ENCODE measurements at places on chromosomes 1 and 21.

DNA sequence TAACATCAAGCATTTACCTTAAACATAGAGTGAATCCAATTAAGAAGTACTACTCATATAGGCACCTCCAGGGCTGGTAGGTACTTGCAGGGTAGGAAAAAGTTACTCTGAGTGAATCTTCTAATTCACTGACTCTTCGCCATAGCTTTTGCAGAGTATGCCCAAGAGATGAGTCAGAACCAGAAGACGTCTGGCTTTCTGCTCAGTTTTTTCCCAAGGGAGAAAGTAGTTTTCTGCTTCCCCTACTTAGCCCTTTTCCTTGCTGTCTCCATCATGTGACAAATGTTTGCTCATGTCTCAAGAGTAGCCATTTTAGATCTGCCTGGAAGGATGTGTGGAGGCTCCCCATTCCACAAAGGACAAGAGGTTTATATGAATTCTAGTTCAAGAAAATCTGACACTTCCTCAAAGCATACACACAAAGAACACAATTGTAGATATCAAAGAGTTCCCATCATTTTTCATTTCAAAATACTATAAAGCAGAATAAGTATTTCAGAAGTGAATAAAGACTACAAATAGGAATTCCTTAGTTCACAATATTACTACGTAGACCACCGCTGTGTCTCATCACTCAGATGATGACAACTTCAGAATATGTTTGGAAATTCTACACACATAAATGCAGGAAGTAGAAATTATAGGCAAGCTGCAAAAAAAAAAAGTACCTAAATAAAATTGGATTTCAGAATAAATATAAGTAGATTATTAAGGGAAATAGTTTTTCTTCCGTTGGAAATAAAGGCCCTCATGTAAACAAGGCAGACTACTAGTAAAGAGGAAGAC is 98.5 kb downstream of the ASH1L start:
- DNase-seq: no peak

GRCh38 chr1:63822540-63822939 is 48.7 kb downstream of the ROR1 start:
- no peak for DNase-seq

GRCh38 chr1:227735539-227736285 is 477 bp downstream of the SNAP47 start:
- no peak for DNase-seq

DNA sequence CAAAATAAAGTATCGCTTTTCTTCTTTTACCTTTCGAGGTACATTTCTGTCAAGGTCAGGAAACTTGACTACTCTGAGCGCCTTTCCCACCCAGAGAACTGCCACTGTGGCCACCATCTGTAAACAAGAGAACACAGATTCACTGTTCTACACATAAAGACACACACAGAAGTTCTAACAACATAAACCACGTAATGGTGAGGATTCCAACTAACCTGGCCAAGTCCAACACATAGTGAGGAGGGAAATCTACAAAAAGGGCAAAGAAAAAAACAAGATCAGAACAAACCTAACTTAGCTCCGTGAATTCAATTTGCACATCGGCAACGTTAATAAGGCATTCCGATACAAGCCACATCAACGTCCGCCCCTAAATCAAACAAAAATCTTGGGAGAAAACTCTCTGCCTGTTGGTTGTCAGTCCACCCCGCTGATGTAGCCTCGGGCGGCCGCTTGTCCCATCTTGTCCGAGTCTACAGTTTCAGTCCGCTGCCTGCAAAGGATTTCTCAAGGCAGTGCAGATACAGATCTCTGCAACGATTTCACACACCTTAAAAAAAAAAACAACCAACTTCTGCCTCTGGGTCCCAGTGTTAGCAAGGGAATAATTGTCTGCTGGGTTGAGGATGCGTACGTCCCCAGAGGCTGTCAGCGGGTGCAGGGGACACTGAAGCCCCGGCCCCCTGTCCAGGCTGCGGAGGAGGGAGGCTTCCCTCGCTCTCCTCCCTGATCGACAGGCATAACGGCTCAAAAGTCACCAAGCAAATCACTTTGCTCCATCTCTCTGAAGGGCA is 1.0 kb downstream of the SLC35D1 start:
- DNase-seq: peak; percentile 66

- DNase-seq: no peak
These were observed 142.3 kb upstream of the TMPRSS15 start for GRCh38 chr21:18545908-18546307.

GRCh38 chr1:87723193-87723592 is 394.5 kb downstream of the LMO4 start:
- DNase-seq: no peak

- DNase-seq: no peak
These were observed 321.3 kb downstream of the CAMTA1 start for GRCh38 chr1:7106442-7107108.

DNA sequence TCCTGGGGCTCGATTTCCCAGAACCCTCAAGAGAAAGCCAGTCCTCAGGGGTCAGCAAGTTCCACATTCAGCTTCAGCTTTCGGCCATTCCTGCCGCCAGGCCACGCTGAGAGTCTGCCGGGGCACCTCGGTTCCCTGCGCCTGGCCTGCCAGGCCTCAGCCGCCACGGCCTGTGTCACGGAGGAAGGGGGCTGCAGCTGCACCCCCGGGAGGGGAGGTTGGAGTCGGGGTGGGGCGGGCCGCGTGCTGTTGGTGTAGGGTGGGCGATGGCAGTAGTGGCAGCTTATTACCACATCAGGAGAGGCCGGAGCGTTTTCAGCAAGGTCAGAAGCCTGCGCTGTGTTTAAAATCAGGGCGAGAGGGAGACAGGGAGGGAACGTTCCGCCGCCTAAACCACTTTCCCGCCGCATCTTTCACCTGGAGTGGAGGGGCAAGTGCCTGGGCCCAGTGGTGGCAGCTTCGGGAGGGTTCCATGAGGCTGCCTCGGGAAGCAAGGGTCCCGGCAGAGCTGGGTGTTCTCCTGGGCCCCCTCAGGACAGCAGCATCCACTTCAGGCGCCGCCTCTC is 68.5 kb upstream of the TRAPPC10 start:
- DNase-seq: no peak

- DNase-seq: no peak
These were observed 44.3 kb upstream of the PLXNA2 start for GRCh38 chr1:208288495-208288894.

DNA sequence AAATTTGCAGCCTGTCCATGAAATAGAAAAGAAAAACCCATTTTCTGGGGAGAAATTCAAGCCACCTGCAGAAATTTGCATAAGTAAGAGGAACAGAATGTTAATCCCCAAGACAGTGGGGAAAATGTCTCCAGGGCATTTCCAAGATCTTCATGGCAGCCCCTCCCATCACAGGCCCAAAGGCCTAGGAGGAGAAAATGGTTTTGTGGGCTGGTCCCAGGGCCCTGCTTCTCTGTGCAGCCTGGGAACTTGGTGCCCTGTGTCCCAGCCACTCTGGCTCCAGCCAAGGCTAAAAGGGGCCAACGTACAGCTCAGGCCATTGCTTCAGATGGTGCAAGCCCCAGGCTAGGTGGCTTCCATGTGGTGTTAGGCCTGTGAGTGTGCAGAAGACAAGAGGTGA is 155.6 kb downstream of the PRDM2 start:
- no peak for DNase-seq

DNA sequence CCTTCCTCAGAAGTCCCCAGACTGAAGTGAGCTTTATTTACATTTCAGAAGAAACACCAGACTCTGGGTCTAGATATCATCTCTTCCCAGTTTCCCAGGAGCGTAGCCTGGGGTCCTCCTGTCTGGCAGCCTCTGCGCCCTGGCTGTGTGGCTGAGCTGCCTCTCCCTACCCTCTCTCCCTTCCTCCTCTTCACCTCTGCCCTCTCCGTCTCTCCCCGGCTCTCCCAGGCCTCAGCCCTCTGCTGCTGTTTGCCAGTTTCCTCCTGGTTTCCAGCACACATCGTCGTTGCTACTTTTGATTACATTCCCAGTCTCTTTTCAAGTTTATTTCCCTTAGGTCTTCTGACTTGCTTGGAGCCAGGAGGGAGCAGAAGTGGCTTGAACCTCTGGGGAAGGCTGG is 91.1 kb upstream of the DISP3 start:
- DNase-seq: no peak

DNA sequence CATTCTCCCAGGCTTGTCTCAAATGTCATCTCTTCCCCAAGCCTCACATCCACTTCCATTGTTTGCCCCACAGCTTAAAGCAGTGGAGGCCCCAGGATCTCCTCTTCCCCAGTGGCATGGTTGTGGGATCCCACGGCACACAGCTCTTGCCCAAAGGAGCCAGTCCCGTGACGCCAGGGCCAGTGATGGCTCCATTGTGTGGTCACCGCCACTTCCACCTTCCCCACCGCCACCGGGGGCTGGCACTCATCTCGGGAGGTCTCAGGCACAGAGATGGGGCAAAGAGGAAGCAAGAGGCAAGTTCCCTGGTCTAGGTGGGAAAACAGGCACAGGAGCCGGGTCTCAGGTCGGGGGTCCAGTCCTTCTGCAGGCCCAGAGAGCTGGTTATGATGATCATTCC is 22.9 kb upstream of the ALDH4A1 start:
- no peak for DNase-seq

DNA sequence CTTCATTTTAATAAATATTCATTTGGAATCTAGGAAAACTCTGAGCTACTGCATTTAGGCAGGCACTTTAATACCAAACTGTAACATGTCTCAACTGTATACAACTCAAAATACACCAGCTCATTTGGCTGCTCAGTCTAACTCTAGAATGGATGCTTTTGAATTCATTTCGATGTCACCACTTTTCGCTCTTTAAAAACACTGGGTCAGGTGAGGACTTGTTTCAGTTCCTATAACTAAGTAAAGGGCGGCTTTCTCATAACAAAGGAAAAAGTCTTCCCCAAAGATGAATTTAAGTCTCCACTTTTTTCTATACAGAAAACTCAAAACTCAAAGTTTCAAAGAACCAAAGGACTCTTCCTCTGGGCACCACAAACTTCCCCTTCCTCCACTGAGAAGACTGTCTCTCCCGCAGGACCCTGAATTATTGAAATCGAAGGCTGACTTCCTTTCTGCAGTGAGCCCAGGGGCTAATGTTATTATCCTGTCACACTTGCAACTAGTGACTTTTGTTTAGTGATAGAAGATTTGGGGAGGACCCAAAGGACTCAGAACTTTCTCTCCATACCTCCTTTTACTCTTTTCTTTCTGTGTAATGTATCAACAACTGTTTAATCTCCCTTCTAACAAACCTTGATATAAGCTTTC is 9.7 kb upstream of the DHX9 start:
- peak; percentile 31 for DNase-seq

- DNase-seq: no peak
These were observed 21.4 kb upstream of the LBR start for GRCh38 chr1:225449261-225449660.

- peak; percentile 73 for DNase-seq
These were observed 55.5 kb downstream of the FOXO6 start for GRCh38 chr1:41416552-41417334.

GRCh38 chr1:38153066-38153777 is 106.6 kb upstream of the POU3F1 start:
- no peak for DNase-seq

GRCh38 chr1:66770694-66771093 is 18.4 kb downstream of the DYNLT5 start:
- DNase-seq: no peak

DNA sequence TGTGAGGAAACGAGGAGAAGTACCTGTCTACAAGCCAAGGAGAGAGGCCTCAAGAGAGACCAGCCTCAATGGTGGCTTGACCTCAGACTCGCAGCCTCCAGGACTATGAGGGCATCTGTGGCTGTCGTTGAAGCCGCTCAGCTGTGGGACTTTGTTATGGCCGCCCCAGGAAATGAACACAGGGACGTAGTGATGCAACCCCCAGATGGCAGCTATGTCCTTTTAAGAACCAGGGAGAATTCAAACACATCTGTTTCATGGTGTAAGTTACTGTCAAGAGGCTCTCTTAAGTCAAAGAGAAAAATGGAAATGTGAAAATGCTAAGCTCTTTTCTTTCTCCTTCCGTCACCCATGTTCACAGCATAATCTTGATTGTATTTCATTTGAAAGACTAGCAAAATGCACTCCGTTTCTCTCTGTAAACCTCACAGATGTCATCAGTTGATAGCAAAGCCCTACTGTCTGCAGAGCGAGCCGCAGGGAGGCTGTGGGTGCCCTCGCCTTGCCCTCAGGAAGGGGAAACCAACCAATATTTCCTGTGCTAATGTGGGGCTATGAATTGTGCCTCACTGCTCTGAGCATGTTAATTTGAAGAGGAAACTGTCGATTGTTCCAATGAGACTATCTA is 21.3 kb downstream of the UBASH3A start:
- DNase-seq: peak; percentile 76

DNA sequence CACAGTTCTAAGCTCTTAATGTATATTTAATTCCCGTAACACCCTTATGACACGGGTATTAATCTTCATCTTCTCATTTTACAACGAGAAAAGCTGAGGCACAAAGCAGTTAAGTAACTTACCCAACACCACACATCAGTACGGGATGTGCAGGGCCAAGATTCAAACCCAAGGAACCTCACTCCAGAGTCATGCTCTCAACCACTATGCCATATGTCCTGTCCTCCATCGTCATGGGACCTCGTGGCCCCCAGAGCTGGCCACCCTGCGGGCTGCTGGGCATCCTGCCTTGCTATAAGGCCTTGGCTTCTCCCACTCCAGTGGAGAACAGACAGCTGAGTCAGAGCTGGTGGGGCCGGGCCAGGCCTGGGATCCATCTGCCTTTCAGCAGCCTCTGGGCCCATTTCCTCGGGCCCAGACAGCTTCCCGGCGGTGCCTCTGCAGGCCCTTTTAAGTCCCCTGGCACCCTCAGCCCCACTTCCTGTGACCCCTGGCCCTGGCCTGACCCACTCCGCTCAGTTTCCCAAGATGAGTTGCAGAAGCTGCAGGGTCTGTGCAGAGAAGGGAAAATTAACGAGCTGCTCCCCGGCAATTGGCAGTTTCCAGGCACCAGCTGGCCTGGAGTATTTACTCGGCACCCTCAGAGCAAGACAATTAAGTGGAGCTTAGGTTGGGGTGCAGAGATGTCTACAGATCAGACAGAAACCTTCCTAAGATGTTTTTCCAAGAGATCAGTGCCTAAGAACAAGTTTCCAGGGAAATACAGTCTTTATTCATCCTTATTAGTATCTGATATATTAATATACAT is 98.2 kb downstream of the EPHB2 start:
- no peak for DNase-seq

GRCh38 chr1:241592273-241592958 is 47.8 kb downstream of the CHML start:
- DNase-seq: no peak

DNA sequence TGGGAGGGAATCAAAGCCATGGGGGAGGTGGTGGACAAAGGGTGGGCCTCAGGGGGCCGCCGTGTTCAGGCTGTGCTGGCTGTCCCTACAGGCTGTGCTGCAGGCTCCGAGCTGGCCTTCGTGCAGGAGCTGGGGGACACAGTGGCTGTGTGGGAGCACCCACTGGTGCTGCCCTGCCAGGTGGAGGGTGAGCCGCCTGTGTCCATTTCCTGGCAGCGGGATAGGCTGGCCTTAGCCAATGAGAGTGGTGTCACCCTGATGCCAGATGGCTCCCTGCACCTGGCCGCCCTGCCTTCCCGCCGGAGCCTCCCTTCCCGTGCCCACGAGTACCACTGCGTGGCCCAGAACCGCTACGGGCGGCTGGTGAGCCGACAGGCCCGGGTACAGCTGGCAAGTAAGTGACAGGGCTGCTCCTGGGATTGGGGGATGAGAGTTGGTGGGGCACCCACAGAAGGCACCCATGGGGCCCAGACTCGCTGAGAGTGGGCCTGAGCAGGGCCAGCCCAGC is 20.2 kb downstream of the SLC27A3 start:
- DNase-seq: no peak

All from KBM-7 (cell line).